ENCODE measurements at places on chromosomes 13 and 19.

- DNase-seq: no peak
These were observed 66.0 kb downstream of the PCCA start for GRCh38 chr13:100154842-100155416.

DNA sequence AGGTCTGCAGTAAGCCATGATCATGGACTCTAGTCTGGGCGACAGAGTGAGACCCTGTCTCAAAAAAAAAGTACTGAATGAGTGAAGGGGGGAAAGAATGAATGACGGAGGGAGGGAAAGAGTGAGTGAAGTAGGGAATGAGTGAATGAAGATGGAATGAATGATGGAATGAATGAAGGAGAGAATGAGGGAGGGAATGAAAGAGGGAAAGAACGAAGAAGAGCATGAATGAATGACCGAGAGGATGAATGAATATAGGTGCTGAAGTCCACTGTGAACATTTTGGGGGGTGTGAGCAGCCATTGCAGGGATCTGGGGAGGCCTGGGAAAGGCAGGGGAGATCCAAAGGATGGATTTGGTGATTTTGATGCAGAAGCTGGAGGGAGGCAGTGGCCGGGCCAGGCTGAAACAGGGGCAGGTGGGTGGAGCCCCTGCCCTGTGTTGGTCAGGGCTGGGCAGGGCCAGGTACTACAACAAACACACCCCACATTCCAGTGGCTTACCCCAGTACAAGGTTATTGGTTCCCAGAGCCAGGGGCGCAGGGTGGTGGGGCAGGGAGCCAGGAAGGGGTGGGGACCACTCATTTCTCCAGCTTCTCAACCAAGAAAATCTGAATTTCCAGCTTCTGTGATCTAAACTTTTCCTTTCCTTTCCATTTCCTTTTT, 14.3 kb downstream of the SLC27A1 start:
- DNase-seq: no peak

DNA sequence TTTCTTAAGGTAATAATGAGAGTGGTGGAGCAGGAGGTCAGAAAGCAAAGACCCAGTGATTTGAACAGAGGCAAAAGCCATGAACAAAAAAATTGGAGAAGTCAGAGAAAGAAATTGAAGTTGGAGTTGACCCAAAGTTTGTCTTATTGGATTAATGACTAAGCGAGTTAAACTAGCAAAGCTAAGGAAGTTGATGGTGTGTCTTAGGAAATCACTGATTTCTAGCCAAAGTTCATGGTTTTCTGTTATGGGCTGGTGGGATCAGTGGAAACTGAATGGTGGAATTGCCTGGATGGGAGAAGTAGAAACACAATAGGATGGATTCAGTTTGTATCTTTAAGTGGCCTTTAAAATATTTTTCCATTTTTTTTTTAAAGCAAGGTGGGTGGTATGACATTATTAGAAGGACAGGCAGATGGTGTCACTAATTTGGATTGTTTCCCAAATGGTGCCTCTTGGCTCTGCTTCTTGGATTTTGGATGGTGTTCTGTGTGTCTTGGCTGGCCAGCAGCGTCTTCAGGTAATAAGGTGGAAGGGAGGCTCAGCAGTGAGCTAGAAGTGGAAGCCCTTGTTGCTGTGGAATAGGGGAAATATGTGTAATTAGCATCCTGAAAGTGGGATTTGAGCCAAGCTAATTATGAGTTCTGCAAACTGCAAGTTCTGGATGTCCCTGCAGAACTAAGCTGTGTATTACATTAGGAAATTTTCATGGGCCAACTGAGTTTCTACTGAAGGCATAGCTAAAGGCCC, 302.9 kb downstream of the LMO7 start:
- DNase-seq: no peak

- no peak for DNase-seq
These were observed 121.8 kb upstream of the VSTM2B start for GRCh38 chr19:29404015-29404414.

DNA sequence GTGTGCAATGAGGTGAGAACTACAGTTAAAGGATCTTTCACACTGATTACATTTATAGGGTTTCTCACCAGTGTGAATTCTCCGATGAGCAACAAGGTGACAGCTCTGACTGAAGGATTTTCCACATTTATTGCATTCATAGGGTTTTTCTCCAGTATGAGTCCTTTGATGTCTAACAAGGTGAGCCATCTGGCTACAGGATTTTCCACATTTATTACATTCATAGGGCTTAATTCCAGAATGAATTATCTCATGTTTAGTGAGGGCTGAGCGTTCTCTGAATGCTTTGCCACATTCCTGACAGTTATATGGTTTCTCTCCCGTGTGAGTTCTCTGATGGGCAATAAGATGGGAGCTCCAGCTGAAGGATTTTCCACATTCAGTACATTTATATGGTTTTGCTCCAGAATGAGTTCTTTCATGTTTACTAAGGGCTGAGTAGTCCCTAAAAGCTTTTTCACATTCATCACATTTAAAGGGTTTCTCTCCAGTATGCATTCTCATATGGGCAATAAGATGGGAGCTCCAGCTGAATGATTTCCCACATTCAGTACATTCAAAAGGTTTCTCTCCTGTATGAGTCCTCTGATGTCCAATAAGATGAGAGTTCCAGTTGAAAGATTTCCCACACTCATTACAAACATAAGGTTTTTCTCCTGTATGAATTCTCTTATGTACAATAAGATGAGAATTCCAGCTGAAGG, 4.4 kb upstream of the C19orf18 start:
- no peak for DNase-seq
